ENCODE measurements at places on chromosomes 3 and 15.

GRCh38 chr3:49238274-49239127, 38.5 kb downstream of the C3orf62 start:
- no peak for DNase-seq

- peak; percentile 95 for DNase-seq
Observed at GRCh38 chr15:64825431-64826294, at the start of gene PIF1. Gene PIF1, minus strand, starts transcription at chr15:64825647. Its CDS starts 1,312 bp downstream, at chr15:64824335.

DNA sequence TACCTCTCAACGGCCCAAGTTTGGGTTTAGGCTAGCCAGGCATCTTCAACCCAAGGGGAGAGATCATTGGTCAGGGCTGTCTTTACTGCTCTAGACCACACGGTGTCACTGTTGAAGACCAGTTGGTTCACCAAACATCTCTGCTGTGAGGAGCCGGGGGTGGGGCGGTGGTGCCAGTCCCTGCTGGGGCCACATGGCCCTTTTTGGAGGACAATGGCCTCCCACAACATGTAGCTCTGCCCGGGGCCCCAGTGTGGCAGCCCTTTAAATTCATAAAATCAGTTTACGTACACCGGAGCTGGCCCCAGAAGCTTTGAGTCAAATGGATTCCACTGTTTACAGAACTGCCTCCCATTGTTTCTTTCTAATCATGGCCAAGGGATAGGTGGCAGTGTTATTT, 19.1 kb upstream of the TM4SF18 start:
- no peak for DNase-seq

DNA sequence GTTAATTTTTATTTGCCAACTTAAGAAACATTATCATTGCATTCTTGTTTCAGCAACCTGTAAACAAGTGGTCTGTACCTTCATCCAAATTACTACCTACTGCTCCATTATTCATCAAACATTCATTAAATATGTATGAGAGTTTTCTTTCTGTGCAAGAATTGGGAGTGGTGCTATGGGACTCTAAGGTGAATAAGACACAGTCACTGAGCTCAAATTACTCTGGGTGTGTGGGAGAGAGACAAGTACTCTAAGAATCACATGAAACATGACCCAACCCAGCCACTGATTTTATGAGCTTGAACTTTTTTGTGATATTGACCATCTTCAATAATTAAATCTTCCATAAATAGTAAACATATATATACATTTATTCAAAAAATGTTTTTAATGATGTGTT, 227.2 kb upstream of the TP63 start:
- no peak for DNase-seq

GRCh38 chr3:63705092-63705645, 52.7 kb downstream of the SNTN start:
- DNase-seq = no peak

GRCh38 chr3:196969134-196969659, 564 bp upstream of the PIGZ start:
- DNase-seq = no peak

- DNase-seq = no peak
Observed at GRCh38 chr3:174959556-174960065, 100.5 kb downstream of the NAALADL2 start.

DNA sequence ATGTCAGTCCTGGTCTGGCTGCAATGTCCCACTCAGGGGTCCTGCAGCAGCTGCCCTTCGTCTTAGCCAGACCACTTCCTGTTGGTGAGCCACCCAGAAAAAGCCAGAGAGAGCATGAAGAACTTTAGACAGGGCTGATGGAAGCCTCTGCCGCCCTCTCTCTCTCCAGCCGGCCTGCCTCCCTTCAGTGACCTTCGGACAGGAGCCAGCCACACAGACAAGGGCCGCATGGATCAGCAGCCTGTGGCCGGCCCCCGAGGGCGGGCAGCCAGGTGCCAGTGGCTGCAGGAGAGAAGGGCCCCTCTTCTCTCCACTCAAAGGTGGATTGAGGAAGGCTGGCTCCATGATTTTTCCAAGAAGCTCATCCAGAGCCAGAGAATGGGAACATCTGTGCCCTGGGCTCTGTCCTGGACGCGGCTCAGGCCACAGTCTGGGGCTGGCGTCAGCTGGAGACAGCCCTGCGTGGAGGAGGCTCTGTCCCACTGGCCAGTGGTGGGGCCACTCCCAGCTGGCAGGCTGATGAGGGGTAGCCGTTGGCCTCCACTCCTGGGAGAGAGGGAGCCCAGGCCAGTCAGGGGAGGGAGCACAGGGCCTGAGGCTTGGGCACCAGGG, 42.9 kb downstream of the ISG20 start:
- DNase-seq = no peak

GRCh38 chr15:35013370-35013769, 25.3 kb upstream of the ZNF770 start:
- DNase-seq = no peak

DNA sequence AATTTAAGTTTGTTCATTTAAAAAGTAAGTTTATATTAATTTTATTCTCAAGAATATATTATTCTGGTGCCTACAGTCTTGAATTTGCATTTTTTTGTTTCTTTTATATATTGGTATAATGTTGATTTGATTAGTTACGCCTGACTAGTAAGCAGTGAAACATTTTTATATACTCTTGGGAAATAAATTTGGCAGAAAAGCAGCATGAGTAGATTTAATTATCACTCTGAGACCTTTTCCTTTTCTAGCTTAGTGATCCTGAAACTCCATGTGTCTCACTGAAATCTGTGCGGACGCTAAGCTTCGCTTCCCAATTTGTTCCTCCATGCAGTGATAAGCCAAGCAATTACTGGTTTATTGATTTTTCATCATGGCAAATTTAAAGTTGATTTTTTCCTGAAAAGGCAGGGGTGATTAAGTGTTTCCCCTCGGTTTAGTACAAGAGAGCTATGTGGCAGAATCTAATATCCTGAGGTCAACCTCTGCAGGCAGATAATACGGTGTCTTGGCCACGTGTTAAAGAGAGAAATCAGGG, 87.2 kb upstream of the MLF1 start:
- DNase-seq = no peak

GRCh38 chr15:89118481-89118989, 30.3 kb downstream of the ABHD2 start:
- no peak for DNase-seq

DNA sequence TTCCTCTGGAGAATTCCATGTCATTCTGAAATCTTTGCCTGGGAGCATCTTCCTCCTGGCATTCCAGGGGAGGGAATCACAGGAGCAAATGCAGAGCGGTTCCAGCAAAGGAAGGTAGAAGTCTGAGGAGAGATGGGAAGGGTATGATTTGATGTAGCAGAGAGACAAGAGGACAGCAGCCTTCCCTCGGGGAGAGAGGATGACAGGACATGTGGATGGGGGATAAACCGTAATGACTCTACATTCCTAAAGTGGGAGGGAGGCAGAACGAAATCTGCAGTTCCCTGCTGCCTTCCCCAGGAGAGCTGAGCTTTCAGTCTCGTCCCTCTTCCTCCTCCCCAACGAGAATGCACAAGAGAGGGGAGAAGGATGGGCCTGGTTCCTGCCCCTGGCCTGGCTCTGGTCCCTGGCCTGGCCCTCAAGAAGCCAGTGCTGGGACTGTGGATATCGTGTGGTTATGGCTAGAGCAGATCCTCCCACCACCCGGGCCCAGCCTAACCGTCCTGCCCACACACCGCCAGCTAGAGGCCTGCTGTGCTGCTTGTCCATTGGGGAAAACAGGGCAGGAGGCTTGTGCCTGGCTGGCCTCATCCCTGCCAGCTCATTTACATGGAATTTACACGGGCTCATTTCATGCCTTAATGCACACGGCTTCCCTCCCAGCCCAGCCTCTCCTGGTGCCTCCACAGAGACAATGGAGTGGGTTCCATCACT, 26.6 kb downstream of the SEMA7A start:
- no peak for DNase-seq

DNA sequence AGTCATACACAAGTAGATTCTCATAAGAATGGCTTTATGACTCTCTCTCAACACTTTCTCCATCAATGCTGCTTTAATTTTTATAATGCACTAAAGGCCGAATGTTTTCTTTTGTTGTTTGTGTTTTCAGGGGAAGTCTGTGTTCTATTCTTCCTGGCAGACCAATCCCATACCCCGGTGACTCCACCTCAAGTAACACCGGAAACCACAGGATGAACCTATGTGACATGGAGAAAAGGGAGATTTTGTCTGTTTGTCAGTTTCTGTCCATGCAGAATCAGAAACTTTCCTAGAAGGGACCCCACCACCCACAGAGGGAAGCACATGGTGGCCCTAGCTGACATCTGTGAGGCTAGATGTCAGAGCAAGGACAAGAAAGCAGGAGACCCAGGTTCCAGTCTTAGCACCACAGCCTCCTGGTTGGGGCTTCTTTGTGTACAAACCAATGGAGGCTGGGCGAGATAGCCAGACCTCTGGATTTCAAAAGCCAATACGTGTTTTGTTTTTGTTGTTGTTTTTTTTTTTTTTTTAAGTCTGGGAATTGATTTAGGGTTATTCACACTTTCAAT, 109.0 kb downstream of the OSBPL10 start:
- DNase-seq = no peak

GRCh38 chr3:173397161-173398110, at the start of gene NLGN1:
Gene NLGN1, plus strand, starts transcription at chr3:173397744.
- DNase-seq = peak; percentile 27

DNA sequence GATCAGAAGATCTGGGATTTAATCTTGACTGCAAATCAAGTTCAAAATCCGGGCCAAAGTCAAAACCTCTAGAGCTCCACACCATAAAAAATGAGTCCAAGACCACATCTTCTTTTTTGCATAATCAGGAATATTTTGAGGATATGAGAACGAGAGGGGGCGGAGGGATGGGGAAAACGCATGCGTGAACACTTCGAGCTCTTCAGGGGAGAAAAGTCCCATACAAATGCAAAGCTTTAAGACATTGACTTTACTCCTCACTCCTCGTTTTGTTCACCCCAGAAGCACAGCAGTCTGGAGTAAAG, 68.2 kb downstream of the SUMF1 start:
- no peak for DNase-seq

GRCh38 chr3:171801738-171802589, 8.3 kb downstream of the PLD1 start:
- DNase-seq = no peak

GRCh38 chr15:80898040-80898439, 91.6 kb downstream of the MESD start:
- no peak for DNase-seq
